ENCODE measurements at places on chromosomes 7 and 10.

DNA sequence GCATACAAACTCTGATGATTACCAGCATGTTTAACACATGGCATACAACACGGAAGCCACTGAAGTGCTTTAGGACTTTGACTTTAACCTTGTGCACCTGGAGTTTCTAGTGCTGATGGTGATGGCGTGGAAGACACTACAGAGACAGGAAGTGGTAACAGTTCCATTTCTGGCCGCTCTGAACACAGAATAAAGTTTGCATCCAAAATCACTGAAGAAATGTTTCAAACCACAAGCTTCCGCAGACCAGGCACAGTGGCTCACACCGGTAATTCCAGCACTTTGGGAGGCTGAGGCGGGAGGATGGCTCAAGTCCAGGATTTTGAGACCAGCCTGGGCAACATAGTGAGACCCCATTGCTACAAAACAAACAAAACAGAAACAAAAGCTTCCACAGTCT is 40.3 kb upstream of the TNPO3 start:
- no peak for DNase-seq

GRCh38 chr7:102220960-102221800 is 65.5 kb upstream of the SH2B2 start:
- DNase-seq, result no peak

- DNase-seq, result no peak
Observed at GRCh38 chr10:43965918-43966570, 317.4 kb upstream of the ZNF32 start.

GRCh38 chr7:17599733-17600339 is 301.4 kb downstream of the AHR start:
- no peak for DNase-seq

DNA sequence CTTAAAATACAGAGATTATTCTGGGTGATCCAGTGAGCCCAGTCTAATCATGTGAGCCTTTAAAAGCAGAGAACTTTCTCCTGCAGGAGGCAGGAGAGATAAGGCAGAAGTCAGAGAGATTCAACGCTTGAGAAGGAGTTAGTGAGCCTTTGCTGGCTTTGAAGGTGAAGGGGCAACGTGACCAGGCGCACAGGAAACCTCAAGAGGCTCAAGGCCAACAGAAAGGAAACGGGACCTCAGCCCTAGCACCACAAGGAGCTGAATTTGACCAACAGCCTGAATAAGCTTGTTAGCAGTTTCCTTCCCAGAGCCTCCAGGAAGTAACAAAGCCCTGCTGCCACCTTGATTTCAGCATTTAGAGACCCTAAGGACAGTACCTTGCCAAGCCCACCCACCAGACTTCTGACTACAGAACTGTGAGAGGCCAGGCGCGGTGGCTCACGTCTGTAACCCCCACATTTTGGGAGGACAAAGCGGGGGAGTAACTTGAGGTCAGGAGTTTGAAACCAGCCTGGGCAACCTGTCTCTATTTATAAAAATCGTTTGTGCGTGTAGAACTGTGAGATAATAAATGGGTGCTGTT is 87.3 kb upstream of the KAT6B start:
- no peak for DNase-seq

- no peak for DNase-seq
Observed at GRCh38 chr10:2431961-2432360, 635.4 kb upstream of the PFKP start.

DNA sequence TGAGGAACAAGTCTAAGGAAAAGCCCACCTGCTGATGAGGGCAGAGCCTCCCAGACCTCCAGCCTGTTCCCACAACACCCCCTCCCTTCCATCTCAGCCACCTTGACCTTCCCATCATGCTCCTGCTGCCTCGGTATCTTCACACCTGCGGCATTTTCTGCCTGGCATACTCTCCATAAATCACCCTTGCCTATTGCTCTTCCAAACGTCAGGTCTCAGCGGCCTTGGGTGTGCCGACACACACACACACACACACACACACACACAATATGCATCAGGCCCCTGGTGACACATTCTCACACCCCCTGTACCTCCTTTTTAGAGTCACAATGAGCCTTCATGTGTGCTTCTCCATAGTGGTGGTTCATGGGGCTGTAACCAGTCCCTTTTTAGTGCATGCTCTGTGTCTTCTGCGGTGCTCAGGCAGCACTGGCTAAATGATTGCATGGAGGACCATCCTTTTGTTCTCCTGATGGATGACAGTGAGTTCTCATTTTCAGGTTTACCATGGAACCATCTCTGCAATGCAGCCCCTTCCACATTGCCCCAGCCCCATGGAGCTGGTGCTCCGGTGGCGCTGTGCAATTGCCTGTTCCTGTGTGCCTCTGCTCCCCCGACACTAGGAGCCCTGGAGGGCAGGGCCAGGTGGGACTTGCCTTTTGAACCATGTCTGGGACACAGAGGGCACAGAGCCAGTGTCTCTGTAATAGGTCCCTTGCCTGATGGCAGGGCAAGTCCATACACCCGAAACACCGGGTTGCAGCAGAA is 4.5 kb downstream of the ADIRF start:
- no peak for DNase-seq

GRCh38 chr7:95334447-95334846 is 10.1 kb upstream of the PON1 start:
- DNase-seq, result no peak

DNA sequence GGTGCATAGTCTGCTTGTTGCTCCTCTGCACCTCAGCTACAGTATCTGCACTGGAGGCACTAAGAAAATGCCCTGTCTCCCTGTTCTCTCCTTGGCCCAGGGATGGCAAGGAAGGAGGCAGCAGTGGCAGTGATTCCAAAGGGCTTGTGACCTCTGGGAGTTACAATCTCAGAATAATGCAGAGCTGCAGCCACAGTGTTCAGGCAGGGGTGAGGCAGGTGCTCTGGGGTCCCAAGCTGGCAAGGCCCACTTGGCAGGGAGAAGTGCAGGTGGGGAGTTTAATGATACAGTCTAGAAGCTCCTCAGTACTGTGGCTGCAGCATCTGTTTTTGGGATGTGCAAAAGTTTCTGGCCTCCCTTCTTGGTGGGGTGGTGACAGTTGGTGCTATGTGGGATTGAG is 456.4 kb downstream of the CCSER2 start:
- no peak for DNase-seq

DNA sequence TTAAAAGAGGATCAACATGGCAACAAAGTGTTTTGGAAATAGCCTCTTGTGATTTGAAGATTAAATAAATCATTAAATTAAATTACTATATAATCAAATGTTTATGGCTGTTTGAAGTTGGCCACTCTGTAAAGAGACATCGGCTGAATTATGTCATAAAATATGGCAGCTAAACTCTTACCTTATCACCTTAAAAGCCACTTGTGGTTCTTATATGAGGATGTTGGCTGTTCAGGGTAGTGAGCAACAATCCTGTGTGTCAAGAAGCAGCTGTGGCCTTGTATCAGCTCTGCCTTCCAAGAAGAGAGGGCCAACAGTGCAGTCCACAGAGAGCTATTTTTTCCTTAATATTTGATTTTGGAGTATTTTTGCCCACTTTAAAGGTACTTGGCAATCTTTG is 113.4 kb upstream of the CDK6 start:
- no peak for DNase-seq

DNA sequence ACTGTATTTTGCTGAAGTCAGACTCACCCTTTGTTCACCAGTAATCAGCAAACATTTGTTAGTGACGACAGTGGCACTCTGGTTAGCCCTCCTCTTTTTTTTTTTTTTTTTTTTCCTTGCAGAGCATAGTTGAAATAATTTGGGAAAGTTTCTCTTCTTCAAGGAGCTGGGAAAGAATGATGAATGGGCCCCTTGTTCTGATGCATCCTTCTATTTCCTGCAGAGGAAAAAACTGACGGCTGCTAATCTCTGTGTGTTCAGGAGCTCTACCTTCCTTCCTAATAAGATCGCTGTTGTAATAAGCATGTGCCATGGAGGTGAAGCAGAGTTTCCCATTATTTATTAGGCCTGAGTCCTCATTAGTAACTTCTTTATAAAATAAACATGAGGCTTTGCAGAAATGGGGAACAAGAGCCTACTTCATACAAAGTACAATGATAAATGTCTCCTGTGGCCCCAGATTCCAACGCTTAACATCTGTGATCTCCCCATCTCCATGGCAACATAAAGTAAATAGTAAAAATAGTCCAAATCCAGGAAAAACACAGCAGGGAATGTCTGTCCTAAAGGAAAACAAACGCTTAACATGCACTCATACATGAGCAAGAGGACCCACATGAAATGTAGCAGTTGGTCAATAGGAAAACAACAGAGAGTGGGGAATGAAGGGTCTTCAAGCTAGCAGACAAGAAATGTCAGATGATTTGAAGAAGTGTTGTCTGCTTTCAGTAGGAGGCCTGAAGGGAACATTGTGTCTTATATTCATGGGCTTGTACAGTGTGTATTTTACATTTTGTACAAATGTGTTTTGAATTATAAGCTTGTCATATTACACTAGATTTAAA is 59.1 kb upstream of the CALD1 start:
- no peak for DNase-seq

GRCh38 chr7:135771961-135772638 is 23.5 kb upstream of the FAM180A start:
- DNase-seq, result no peak

- no peak for DNase-seq
Observed at GRCh38 chr7:155377071-155377837, 79.6 kb downstream of the INSIG1 start.

GRCh38 chr10:55305285-55305684 is 504.3 kb upstream of the PCDH15 start:
- no peak for DNase-seq

- DNase-seq, result no peak
Observed at GRCh38 chr10:77911535-77912123, 14.9 kb downstream of the DLG5 start.

GRCh38 chr7:149743476-149744255 is 29.7 kb downstream of the ZNF467 start:
- no peak for DNase-seq

DNA sequence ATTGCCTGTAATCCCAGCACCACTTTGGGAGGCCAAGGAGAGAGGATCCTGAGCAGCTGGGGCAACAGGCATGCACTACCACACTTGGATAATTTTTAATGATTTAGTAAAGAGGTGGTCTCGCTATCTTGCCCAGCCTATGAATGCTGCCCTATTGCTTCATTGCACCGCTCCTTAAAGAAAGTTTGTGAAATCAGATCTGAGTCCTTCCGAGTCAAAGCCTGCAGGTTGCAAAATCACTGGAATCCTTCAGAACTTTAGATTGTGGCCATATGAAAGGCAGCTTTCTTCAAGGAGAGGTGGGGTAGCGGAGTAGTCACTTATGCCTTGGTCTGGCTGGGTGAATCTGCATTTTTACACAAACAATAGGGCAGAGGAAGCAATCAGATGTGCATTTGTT is 166.3 kb downstream of the ARHGAP12 start:
- no peak for DNase-seq

- no peak for DNase-seq
Observed at GRCh38 chr10:10930979-10931743, 86.5 kb upstream of the CELF2 start.

- no peak for DNase-seq
Observed at GRCh38 chr10:17562614-17563013, 54.6 kb downstream of the HACD1 start.

GRCh38 chr10:6244510-6244909 is 41.8 kb downstream of the PFKFB3 start:
- no peak for DNase-seq

- no peak for DNase-seq
Observed at GRCh38 chr10:100184840-100185239, 989 bp downstream of the ERLIN1 start.

- no peak for DNase-seq
Observed at GRCh38 chr10:4456279-4456678, 369.7 kb upstream of the AKR1E2 start.
